Esophagus mucosa (tissue), 1 donor: ENCODE measurements at places on chromosomes 11 and 22. TPM values are rescaled to one million over a fixed set of nuclear protein-coding genes. Genes with fewer than 3 reads are reported as not detected.

Gene C22orf31
- total RNA-seq = not detected

Gene PRR14L
- 36.9 TPM for total RNA-seq

Gene ISX
- total RNA-seq = not detected

Gene CHEK1
- total RNA-seq = 14.7 TPM

Gene ATL3
- total RNA-seq = 51.9 TPM

Gene PGA5
- total RNA-seq = not detected

DNA sequence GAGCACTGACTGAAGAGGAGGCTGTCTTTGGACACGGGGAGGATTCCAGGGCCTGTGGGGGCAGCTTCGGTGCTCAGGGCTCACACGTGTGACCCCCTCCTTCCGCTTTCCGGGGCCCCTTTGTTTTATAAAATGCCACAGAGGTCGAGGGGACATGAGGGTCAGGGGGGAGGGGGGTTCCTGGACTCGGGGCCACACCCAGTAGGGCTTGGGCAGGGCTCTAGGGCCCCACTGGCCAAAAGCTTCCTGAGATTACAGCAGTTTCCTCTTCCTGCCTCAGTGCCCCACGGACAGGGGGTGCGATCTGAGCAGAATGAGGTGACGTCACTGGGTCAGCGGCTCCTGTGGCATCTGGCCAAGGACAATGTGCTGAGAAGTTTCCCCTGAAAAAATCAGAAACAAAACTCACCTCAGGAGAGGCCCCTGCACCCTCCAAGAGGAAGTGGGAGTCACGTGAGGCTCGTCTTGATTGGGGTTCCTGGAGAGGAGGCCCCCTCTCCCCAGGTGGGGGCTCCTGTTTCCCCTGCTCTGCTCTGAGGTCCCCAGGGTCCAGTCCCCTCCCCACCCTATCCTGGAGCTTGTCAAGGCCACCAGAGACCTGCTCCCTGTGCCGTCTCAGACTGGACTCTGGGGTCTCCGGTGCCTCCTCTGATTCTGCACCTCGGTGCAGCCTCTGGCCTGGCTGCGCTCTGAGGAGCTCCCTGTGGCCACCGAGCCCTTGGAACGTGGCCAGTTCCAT lies 6.4 kb upstream of the IFITM3 start:
- ATAC-seq = peak; percentile 73

DNA sequence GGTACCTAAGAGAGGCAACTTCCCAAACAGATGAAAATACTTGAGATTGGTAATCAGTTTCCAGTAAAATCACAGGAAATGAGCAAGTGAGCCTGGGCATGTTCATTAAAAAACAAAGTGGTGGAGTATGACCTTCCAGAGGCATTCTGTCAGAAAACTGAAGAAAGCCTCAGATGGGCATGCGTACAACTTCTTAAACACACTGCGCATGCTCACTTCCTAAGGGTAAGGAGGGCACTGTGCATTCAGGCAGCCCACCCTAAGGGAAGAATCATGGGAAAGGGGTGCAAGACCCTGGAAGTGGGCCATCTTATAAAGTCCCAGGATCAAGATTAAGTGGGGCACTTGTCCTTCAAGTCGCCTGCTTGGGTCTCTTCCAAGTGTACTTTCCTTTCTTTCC lies 4.0 kb downstream of the OR52K2 start:
- no peak for ATAC-seq

- ATAC-seq = no peak
Measured at GRCh38 chr22:29112681-29113080, 39.8 kb downstream of the KREMEN1 start.

- ATAC-seq = no peak
Measured at GRCh38 chr11:63212742-63213141, 30.7 kb downstream of the SLC22A25 start.

DNA sequence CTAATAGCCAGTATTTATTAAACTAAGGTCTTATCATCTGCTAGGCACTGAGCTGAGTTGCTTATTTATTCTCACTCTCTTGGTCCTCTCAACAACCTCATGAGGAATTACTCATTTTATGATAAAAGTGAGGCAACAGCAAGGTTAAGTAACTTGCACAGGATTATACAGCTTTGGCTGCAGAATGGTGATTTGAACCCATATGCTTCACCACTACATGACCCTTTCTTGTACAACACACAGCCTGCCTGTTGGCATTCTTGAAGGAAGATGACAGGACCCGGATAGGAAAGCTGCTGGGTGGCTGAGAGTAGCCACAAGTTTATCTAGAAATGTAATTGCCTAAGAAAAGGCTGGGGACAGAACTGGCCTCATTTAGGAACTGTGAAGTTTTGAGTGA lies 5.3 kb upstream of the PARVA start:
- ATAC-seq = no peak

DNA sequence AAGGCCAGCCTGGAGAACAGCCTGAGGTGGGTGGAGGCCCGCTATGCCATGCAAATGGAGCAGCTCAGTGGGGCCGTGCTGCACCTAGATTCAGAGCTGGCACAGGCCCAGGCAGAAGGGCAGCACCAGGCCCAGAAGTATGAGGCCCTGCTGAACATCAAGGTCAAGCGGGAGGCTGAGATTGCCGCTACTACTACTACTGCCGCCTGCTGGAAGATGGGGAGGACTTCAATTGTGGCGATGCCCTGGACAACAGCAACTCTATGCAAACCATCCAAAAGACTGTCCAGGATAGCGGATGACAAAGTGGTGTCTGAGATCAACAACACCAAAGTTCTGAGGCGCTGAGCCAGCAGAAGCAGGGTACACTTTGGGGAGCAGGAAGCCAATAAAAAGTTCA lies 3.1 kb upstream of the TMEM218 start:
- no peak for ATAC-seq

DNA sequence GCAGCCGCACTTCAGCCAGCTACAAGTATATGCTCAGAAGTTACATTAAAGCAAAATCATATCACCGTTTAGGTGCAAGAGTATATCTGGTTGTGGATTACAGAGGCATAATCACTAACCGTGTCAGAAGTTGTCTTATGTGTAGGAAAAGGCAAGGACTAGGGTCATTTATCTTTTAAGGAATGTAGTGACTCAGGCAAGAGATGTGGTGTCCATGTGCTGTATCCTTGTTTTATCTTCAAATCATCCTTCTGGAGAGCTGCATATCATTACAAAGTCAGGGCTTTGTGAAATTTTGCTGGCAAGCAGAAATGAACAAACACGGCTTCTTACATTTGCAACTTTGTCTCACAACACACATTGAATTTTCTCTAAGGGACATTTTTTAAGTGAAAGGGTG lies 12.7 kb upstream of the CHORDC1 start:
- no peak for ATAC-seq

DNA sequence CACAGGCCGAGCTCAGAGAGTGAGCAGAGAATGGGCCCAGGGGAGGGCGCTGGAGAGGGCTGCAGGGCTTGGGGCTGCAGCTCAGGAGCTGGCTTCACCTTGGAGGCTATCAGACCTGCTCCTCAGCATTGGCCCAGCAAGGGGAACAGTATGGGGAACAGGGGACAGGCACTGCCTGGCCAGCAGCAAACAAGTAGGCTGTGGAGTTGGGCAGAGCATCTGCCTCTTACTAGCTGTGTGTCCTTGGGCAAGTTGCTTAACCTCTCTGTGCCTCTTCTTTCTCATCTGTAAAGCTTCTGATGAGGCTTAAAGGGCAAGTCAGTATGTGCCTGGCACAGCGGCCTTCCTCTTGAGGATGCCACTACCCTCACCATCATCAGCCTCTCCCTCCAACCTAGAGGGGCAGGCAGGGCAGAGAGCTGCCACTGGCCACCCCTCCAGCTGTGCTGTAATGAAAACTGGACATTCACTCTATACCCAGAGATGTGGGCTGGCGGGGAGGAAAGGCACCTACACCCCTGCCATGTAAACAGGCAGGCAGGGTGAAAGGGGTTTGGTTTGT lies 7.5 kb upstream of the CDKN1C start:
- ATAC-seq = peak; percentile 37

DNA sequence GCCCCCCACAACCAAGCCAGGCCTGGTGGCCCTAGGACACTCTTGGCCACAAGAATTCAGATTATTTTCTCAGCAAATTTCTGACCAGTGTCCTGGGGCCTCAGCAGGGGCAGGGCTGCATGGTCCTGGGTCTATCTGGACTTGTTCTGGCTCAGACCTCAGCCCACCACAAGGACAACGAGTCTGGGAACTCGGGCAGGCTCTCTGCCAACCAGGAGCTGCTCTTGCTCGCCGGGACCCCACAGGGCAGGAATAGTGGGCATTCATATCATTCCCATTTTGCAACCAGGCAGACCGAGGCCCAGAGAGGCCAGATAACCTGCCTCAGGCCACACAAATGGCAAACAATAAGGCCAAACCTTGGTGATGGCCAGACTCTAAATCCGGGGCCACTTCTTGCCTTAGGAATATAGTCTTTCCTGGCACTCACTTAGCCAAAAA lies 75.4 kb upstream of the WNT7B start:
- ATAC-seq = no peak

DNA sequence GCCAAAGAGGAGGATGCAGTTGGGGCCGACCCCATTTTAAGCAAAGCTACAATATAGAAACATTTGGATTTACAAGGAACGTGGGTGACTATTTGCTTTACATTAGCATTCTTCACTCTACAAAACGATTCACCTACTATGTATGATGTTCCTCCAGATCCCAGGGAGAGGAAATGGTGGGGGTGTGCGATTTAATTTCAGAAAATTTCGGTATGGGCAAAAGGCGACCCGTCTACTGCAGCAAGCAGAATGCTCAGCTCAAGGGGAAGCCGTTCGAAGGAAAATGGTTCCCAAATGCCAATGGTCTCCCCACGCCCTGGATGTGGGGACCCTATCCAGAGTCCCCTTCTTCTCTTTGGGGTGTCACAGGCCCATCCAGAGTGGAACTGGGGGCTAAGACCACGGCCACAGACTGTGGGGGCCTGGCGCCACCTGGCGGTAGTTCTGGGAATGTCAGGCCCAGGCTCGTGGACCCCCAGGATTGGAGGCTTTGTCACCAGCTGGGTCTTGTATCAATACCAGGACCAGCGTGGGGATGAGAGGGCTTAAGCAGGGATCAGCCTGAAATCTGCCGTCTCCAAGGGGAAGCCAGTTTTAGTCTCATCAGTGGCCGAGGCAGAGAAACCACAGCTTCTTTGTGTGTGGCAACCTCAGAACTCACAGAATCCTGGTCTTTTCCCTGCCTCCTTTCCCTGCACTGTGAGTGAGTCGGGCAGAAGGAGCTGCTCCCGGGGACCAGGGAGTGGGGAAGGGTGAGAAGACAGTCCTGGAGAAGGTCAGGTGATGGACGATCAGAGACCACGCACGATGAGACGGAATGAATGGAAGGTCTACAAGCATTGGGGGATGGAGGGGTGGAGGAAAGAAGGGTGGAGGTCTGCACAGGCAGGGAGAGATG lies 8.4 kb downstream of the LRRC10B start:
- no peak for ATAC-seq

GRCh38 chr22:48137640-48138039 lies 1375.2 kb downstream of the TBC1D22A start:
- no peak for ATAC-seq

DNA sequence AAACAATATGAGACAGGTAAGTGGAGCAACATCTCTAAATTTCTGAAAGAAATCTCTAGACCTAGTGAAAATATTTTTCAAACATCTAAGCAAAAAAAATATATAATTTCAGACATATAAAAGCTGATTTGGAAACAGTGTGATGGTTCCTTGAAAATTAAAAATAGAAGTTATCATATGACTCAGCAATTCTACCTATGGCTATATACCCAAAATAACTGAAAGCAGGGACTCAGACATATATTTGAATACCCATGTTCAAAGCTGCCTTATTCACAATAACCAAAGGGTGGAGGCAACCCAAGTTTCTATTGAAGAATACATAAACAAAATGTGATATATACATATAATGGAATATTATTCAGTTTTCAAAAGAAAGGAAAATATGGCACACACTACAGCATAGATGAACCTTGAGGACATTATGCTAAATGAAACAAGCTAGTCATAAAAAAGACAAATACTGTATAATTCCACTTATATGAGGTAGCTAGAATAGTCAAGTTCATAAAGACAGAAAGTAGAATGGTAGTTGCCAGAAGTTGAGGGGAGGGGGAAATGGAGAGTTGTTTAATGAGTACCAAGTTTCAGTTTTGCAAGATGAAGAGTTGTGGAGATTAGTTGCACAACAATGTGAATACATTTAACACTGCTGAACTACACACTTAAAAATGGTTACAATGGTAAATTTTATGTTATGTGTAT lies 300.4 kb downstream of the TTC28 start:
- ATAC-seq = no peak

- no peak for ATAC-seq
Measured at GRCh38 chr11:62463121-62463542, 44.3 kb downstream of the SCGB1A1 start.

GRCh38 chr22:43050995-43051394 lies 36.0 kb upstream of the PACSIN2 start:
- ATAC-seq = peak; percentile 20

DNA sequence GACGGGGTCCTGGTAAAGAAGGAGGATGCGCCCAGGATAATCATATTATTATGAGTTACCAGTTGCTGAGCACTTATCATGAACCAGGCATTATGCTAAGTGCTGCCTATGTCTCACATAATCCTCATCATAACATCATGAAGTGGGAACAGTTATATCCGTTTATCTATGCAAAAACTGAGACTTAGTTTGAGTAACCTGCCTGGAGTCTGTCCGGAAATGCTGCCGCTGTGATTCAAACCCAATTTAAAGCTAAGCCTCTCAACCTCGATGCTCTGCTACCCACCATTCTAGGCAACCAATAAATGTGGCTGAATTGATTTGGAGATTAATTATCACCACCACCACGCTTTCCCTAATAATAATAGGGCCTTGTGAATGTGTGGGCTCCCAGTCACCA lies 111.5 kb upstream of the CLMP start:
- no peak for ATAC-seq

GRCh38 chr11:69572233-69572860 lies 68.6 kb upstream of the CCND1 start:
- no peak for ATAC-seq

DNA sequence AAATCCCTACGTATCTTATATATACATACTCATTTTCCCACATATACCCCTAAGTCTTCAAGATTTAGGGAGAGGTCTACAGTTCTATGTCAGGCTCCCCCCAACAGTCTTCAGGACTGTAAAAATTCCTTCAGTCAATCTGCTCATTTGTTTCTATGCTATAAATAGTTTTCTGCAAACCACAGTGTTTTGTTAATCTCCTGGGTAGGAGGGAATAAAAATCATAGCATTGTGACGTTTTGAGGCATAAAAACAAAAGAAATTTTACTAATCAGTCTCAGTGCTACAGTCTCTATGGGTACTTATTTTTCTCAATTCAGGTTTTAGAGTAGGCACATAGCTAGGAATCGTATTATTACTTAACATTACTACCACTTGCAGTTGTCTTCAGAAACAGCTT lies 552.8 kb upstream of the LRRC4C start:
- no peak for ATAC-seq
